ENCODE measurements at places on chromosomes 11 and 22. TPM values are rescaled to one million over a fixed set of nuclear protein-coding genes. Genes with fewer than 3 reads are reported as not detected.

DNA sequence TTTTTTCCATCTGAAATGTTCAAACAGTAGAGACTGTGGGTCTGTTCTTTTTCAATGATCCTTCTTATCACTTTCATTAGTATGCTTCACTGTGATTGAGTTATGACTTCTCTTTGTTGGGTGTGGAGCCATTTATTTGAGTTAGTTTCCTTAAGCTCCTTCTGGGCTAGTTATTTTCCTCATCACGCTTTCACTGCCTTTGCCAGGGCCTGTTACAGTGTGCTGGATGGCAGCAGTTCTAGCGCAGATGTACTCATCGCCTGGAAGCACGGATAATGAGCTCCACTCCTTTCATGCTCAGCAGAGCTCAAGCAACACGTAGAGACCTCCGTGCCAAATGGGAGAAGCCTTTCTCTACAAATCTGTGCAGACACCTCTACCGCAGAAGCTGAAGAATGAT lies 7.0 kb upstream of the ARHGAP42 start:
- DNase-seq = no peak

- peak; percentile 80 for DNase-seq
Observed at GRCh38 chr22:30290342-30291057, 1.2 kb upstream of the CASTOR1 start.

- DNase-seq = no peak
Observed at GRCh38 chr22:25139062-25139461, 60.6 kb upstream of the CRYBB3 start.

SAA4 gene
- not detected for total RNA-seq

GRCh38 chr22:38104084-38104483 lies 6.4 kb downstream of the BAIAP2L2 start:
- DNase-seq = no peak

GRCh38 chr11:74691755-74692154 lies 39.5 kb downstream of the CHRDL2 start:
- DNase-seq = no peak

DRD4 gene
- not detected for total RNA-seq

TAF10 gene
- total RNA-seq = 26.6 TPM

GRK2 gene
- 55.9 TPM for total RNA-seq

FAT3 gene
- total RNA-seq = 0.75 TPM

ANO5 gene
- total RNA-seq = 94.3 TPM

H19 gene
- 449 TPM for total RNA-seq

IGF2 gene
- 43.2 TPM for total RNA-seq

DNA sequence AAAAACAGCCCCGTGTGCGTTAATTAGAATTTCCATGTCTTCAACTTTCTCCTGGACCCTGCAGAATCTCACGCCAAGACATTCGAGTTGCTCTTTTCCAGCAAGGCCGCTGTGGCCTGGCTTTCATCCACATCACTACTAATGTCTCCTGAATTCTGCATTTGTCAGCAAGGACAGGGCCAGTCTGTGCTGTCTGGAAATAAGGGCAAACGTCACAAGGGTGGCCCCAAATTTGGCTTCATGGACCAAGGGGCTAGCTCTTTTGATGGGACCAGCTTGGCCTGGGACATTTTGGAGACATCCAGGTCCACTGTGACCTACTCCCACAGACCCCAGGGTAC lies 33.4 kb downstream of the KCNQ1OT1 start:
- DNase-seq = peak; percentile 56

OR10V1 gene
- total RNA-seq = not detected

Data from right atrium auricular region (tissue), 2 donors.